ENCODE measurements at places on chromosomes 6 and 20. TPM values are rescaled to one million over a fixed set of nuclear protein-coding genes. Genes with fewer than 3 reads are reported as not detected.

- no peak for DNase-seq
These were observed 29.3 kb downstream of the CST8 start for GRCh38 chr20:23520185-23520584.

GRCh38 chr20:58900397-58900796 lies 47.9 kb downstream of the GNAS start:
- DNase-seq = no peak

The EPHA7 gene
- total RNA-seq = not detected

DNA sequence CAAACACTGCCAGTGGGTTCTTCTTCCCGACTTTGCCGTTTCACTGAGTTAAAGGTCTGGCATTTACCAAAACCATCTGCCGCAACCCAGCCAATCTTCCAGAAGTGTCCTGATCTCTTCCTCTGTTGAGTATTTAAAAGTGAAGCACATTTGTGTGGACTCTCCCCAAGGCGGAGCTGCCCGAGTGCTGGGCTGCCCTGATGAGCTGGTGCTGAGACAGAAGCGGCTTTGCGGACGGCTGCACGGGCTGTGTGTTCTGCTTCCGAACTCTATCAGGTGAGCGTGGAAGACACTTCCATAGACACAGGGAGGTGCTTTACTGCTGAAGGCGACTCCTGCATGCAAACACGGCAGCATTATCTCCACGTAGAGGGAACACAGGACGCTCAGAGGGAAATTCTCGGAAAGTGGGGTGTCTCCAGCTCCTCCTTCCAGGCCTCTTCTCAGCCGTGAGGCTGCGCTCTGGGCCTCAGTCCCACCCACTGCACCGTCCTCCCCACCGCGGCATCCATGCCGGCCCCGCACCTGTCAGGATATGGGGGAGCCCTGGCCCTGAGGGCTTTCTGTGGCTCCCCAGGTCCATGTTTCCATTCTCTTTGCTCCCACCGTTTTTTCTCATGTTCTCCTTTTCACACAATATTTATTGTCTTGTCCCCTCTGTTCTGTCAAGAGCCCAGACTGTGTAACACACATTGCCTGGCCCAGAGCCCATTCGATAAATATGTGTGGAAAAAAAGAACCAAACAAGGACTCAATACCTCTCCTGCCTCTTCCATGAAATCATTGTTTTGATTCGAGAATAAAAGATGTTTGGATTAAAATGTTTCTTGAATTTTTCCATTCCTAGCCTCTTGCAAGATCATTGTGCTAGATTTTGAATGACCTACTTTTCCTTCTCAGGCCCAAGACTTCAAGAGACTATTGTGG lies 205.1 kb downstream of the DLL1 start:
- no peak for DNase-seq
